CD4-positive, alpha-beta T cell treated with Interleukin-17A for 1 hour (primary cell): ENCODE measurements at places on chromosomes 4 and X.

DNA sequence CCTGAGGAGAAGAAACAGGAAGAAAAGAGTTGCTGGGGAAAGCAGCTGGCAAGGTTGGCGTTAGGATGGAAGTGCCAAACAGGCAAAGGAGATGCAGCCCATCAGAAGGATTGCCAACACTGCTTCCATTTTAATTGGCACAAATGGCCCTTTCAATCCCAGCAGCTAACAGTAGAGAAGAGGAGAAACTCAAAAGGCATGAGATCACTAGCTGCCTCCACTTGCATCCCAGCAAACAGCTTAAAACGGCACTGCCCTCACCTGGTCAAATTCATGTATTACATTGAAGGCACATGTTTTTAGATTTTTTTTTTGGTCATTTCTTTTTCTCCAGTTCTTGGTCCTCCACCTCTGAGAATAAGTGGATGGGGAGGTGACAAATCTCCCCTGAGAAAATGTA is 14.9 kb upstream of the LOC101059915 start:
- peak; percentile 73 for DNase-seq

GRCh38 chr4:87134122-87134521 is 86.3 kb downstream of the KLHL8 start:
- DNase-seq = no peak

DNA sequence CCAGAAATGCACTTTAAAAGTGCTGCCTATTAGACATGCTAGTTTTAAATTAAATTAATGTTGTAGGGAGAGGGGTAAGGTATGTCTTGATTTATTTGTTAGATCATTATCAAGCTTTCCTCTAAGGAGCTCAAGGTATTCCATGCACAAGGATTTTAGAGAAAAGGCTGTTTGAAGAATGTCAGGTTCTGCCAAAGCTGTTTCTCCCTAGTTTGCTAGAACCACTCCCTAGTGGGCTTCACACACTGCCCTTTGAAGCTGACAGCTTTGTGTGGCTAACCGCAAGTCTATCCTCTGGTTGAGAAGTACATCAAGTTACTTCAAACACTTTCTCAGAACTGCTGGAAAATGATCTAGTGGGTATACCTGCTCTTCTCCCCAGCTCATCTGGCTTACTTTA is 32.3 kb downstream of the RASL11B start:
- DNase-seq = no peak

DNA sequence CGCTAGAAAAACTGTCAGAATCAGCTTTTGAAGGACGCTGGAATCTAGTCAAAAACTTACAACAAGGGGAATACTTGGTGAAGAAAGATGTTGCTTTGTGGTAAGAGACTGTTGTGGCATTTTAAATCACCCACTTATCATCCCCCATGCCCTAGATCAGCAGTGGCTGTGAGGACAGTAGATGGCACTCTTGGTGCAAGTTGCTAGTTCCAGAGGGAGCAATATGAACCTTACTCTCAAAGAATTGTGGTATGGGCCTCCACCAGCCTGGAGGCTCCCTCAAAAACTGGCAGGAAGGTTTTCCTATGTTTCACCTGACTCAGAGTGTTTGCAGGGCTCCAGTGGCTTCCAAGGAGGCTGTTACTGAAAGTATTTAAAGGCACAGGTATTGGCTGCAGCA is 37.7 kb upstream of the SLC16A2 start:
- DNase-seq = peak; percentile 16

DNA sequence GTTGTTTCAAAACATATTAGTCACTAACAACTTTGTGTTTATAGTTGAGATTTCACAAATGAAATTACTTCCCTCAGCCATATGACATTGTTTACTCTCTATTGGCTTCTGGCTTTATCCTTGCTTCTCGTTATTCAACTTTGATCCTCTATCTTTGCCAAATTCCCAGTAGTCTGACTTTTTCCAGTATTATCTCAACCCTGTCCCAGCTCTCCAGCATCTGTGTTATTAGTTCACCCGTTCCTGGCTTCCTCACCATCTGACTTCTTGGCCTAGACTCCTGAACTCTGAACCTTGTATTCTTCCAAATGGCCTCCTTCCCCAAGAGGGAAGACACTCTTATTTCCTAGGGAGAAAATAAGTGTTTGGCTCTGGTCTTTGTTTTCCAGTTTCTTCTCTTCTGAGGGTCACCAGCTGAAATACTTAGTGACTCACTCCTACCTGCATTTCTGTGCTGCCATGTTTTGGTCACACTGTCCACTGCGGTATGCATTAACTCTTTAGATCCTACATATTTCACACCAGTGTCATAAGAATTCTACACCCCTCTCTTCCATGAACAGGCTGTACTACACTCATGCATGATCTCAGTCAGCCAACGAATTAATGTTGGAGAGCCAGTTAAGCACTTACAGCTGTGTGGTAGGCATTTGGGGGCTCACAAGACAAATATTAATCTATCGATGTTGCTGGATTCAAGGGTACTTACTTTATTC is 17.0 kb upstream of the ARHGAP24 start:
- no peak for DNase-seq

DNA sequence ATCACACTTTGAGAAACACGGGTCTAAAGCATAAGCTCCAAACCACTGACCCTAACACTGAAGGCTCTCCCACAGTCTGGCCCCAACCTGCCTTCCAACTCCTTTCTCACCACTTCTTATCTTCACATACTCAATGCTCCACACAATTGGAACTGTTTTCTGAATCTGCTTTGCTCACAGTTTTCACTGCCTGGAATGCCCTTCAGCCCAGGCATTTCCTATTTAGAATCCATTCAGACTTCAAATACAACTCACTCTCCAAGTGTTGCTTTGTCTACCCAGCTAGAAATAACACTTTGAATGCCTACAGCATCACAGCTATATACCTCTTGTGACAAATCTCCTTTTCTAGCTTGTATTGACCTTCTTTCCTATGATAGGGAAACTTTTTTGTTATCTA is 10.2 kb downstream of the OTUD4 start:
- no peak for DNase-seq

- no peak for DNase-seq
These were observed 42.3 kb upstream of the HMX1 start for GRCh38 chr4:8913858-8914460.

DNA sequence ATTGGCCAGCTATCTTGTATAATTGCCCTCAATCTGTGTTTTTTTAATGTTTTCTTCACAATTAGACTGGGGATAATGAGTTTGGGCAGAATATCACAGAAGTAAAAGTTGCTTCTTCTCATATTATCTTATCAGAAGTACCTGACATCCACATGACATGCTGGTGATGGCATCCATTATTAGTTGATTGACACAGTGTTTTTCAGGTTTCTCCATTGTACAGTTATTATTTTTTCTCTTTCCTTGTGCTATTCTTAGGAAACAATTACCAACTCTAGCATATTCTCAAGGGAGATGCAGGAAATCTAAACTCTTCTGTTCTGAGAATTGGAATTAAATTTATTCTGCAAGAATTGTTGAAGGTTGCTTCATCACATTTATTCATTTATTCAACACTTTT is 1000.1 kb upstream of the LCORL start:
- no peak for DNase-seq

GRCh38 chrX:3370656-3371055 is 24.2 kb upstream of the MXRA5 start:
- DNase-seq = no peak
